ENCODE measurements at places on chromosomes 1 and 21.

DNA sequence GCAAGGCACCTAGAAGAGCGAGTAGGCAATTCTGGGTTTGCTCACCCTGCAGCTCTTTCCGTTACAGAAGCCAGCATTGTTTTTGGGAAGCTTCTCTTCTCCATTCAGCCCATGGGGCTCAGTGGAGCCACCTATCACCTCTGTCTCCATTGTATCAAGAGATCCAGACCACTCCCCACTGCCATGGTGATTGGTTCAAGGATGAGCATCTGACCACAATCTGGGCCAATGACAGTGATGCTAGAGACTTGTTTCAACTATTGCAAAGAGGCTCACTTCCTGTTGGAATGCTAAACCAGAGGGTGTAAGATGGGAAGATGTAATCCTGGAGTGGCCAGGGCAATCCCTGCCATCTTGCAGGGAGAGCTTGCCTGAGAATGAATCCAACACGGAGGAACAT is 6.6 kb downstream of the SPATA21 start:
- DNase-seq = no peak

DNA sequence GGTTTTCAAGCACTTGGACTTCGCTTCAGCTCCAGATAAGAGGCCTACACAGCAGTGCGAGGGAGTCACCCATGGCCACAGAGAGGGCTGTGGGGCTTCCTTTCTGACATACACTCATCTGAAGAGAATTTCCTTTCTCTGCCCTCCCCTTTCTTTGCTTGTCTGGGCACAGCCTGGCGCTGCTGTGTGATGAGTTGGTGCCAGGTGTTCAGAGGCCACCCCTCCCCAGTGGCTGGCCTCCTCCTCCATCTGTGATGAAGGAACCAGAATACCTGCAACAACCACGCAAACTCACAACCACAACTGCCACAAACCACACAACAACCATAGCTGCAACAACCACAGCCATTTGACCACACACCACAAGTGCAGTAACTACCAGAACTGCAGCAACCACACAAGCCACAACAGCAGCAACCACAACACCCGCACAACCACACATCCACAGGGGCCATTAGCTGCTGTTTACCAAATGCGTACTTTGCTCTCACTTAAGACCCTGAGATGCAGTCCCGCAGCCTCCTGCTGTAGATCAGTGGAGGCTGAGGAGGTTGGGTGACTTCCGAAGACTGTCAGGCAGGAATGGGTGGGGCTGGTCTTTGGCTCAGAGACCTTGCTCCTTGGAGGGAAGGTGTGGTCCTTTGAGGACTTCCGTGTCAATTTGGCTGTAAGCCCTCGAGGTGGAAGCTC is 71.1 kb downstream of the IER5 start:
- DNase-seq = no peak

DNA sequence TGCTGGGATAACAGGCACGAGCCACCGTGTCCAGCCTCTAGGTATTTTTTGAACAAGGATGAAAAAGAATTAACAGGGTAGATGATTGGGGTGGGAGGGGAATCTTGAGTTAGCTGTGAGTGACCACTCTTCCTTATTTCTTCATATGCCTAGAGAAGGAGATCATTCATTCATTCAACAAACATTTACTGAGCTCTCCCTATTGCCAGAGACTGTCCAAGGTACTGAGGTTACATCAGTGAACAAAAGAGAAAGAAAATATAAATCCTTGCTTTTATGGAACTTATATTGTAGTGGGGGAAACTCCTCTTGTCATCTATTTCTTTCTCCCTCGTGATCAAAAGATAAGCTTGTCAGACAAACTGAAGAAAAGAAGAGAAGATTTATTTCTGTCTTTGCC is 62.9 kb downstream of the S1PR1 start:
- DNase-seq = no peak

DNA sequence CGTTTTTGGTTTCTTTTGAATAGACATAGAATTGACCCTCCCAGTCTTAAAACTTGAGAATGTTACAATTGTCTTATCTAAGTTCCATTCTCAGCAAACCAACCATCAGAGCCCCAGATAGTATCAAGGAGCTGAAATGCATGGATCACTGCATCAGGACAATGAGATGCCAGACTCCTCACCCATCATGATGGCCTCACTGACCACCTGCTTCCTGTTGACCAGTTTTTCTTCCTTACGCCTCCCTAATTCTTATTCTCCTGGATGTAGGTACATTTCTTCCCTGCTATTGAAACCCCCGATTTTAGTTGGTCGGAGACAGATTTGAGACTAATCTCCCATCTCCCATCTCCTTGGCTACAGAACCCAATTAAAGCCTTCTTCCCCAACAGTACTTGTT is 17.7 kb downstream of the MATN1 start:
- DNase-seq = no peak

GRCh38 chr21:44761011-44761729 is 40.5 kb downstream of the UBE2G2 start:
- no peak for DNase-seq

GRCh38 chr1:210726621-210727020 is 397.9 kb downstream of the HHAT start:
- no peak for DNase-seq

GRCh38 chr1:1374589-1374928 is 448 bp downstream of the AURKAIP1 start:
- no peak for DNase-seq

- DNase-seq = peak; percentile 6
These were observed at the start of gene DNAJC6 for GRCh38 chr1:65309304-65310077. TSS of gene DNAJC6 (plus strand) at chr1:65309543. CDS start at chr1:65309746, 203 bp downstream.

DNA sequence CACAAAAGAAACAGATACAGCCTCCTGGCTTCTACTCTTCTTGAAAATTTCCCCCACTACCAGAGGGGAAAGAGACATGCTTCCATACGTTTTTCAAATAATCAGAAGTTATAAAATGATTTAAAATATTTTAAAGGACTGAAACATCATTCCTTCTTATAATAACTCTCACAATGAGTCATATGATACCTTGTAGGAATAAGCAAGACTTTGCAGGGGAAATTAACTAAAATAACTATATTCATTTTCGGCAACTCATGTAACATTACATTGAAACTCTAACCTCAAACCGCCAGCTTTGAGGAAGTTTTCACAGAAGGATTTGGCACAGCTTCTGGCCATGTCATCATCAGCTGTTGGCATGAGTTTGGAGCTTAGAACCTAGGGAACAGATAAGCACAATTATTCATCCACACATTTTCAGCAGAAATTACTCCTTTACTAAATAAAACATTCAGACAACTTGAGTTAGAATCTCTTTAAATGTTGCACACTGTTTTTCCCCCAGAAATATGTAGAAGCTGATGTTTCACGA is 85.9 kb downstream of the USP24 start:
- DNase-seq = no peak

GRCh38 chr1:24421502-24421901 is 5.9 kb downstream of the NIPAL3 start:
- DNase-seq = no peak

DNA sequence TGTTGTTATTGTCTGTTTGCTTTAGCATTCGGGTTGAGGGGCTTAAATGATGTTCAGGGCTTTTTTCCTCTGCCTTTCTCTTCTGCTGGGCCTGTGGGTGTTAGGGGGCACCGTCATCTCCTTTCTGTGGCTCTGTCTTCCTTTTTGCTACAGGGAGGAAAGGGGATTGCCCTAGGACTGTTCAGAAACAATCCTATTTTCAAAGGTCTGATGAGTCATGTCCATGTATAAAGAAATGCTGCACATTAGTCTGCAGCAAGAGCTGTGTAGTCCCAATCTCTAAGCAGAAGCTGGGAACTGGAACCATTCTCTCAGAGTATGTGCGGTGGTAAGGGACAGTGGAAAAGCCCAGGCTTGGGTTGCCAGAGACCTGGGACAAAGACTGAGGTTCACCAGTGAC is 462.3 kb downstream of the OMA1 start:
- DNase-seq = no peak

- DNase-seq = no peak
These were observed 45.9 kb downstream of the ARHGEF10L start for GRCh38 chr1:17585266-17585987.

GRCh38 chr1:64087768-64088167 is 115.7 kb upstream of the UBE2U start:
- DNase-seq = no peak

DNA sequence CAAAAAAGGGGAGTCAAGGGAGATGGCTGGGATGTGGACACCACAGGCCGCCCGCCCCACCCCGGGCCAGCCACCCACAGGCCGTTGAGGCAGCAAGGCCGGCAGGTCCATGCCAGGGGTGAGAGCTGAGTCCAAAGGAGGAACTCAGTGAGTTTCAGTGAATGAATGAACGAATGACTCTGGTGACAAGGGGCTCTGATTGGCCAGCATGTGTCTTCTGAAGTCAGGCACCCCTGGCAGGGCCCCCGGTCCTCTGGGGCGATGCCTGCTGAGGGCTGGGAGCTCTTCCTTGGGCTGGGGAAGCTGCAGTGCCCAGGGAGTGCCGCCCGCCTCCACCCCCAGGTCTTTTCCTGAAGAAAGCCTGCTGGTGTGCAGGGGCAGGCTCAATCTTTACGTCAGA is 236.1 kb upstream of the VAMP3 start:
- DNase-seq = no peak

DNA sequence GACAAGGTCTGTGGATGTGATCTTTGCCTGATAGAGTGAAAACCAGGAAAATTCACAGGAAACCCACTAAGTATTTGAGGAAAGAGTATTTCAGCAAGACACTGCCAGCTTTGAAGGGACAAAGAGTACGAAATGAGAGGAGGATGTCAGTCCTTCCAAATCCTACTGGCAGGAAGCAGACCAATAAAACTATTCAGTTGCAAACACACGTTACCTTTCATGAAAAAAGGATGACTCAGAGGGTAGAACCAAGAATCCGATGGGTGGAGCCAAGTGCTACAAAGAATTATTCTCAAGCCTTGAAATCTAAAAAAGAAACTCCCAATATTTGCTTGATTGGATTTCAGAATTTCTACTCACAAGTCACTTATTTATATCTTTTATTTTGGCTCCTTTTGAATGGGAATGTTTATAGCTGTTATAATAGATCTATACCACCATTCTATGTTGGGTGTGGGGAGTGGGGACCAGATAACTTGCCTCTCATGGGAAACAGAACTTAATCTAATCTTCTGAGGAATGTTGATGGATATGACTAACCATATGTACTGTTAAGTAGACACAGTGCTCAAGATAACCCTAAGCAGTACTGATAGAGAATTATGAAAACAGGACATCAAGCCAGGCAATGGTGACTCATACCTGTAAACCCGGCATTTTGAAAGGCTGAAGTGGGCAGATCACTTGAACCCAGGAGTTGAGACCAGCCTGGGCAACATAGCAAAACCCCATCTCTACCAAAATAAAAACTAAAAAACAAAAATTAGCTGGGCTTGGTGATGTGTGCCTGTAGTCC is 19.3 kb upstream of the HEATR1 start:
- no peak for DNase-seq

DNA sequence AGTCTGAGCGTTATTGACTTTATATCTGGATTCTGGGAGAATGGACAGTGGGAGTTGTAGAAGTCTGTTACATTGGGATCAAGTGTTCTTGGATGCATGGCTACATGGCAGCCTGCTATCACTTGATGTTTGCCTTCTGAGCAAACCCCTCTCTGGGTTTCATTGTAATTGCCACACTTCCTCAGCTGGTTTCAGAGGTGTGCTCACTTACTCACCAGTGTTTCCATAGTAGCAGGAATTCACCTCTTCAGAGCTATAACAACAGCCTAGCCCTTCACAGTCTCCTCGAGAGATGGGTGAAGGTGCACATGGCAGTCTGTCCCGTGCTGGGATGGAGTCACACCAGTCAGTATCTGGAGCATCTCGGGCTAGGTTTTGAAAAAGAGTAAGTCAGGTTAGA is 2.6 kb downstream of the ZP4 start:
- DNase-seq = no peak

GRCh38 chr1:24568475-24568874 is 12.6 kb downstream of the NCMAP start:
- DNase-seq = no peak

DNA sequence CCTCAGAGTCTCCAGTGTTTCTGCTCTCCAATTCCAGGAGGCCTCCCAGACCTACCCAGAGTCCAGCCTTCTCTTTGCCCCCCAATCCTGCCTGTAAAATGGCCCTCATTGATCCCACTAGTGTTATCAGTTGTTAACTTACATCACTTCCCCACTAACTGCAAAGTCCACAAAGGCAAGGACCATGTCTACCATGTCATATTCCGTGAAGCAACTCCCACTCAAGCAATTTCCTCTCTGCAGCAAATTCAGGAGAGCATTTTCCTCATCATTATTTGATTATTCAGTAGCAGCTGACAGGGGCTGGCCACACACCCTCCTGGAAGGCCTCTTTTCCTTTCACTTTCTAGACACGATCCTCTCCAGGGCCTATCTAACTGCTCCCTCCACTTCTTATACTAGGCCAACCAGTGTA is 153.5 kb downstream of the RERE start:
- no peak for DNase-seq

DNA sequence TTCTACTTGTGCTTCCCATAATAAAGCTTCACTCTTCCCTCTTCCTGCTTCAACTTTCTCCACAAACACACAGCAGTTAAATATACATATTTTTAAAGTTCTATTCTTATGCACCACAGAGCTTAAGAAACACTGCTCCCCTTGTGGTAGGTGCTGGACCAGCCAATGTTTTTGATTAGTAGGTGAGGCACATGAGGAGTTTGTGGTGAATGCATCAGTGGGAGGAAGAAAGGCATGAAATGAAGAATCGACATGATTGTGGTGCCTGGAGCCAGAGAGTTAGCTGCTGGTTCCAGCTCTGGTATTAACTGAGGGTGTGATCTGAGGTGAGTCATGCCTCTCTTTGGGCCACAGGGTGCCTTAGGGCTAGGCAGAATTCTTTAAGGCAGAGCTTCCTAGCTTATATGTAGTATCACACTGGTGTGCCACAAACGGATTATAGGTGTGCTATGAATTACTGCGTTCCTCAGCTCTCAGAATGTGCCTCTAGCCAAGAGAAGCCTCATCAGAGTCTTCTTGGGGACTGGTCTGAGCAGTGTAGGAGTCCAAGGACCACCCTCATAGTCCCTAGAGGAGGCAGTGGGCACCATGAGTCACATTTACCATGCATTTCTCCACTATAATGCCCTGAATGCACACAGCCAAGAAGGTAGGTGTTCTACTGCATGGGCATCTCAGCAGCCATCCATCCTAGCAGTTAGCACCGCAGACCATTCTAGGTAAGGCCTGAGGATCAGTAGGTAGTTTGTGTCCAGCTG is 97.4 kb upstream of the SGIP1 start:
- no peak for DNase-seq

- DNase-seq = no peak
These were observed 22.9 kb downstream of the RRP1 start for GRCh38 chr21:43812139-43812821.

- DNase-seq = no peak
These were observed 3.6 kb downstream of the EFNA1 start for GRCh38 chr1:155131285-155131684.

GRCh38 chr1:24679725-24680124 is 36.6 kb downstream of the SRRM1 start:
- no peak for DNase-seq

GRCh38 chr1:8412183-8412831 is 94.4 kb downstream of the SLC45A1 start:
- DNase-seq = no peak

GRCh38 chr1:113898241-113898814 is 6.3 kb downstream of the AP4B1 start:
- no peak for DNase-seq

GRCh38 chr21:26769613-26770188 is 75.5 kb downstream of the ADAMTS1 start:
- no peak for DNase-seq

- DNase-seq = no peak
These were observed 1.9 kb downstream of the ANKRD34A start for GRCh38 chr1:145962157-145963102.

GRCh38 chr21:24896735-24897124 is 710.6 kb downstream of the MRPL39 start:
- DNase-seq = no peak

Measured in stimulated activated CD8-positive, alpha-beta memory T cell treated with anti-CD3 and anti-CD28 coated beads, Interleukin-7, amount 100 ng/mL, for 1 hour (primary cell).